ENCODE measurements at places on chromosomes 7 and 10.
A peak's percentile ranks its signal among the peaks of the same experiment; 100 is the strongest.

GRCh38 chr7:593324-594115 is 73.9 kb upstream of the PDGFA start:
- no peak for DNase-seq

DNA sequence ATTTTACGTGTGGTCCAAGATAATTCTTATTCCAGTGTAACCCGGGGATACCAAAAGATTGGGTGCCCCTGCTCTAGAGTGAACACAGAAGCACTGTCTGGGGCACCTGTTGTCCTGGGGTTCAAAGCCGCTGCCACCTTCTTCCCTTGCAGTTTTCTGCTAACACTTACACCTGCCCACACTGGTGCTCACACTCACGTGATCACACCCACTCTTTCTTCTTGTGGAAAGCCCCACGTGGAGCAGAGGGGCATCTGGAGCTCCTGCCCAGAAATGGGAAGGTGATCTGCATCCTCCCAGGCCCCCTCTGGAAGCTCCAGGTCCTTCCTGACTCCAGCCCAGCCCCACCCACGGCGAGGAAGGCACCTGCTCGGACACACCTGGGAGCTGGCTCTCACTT is 42.9 kb downstream of the PTPRN2 start:
- no peak for DNase-seq

- no peak for DNase-seq
Measured at GRCh38 chr10:30073767-30074060, 14.3 kb upstream of the JCAD start.

- DNase-seq: no peak
Measured at GRCh38 chr10:110306452-110306768, 1.7 kb upstream of the SMNDC1 start.

DNA sequence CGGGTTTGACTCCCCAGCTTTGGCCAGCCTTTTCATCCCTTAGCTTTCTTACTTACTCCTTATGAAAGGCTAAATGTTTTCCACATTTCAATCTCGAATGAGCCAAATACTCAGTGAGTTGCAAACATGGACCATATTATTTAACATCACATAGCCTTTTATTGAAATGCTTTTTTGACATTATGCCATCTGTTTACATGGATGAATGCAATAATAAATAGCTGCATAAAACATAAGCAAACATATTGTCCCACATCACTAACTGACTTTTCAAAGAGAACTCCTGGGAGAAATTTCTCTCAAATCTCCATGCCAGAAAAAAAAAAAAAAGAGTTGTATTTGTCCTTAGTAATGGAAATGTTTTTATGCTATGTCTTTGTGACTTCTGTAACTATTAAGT is 134.9 kb downstream of the LSMEM1 start:
- DNase-seq: no peak

- DNase-seq: peak; percentile 63
Measured at GRCh38 chr10:73590881-73591799, at the start of gene USP54. TSS of gene USP54 (minus strand) at chr10:73591342. CDS start at chr10:73575658, 15,684 bp downstream.

DNA sequence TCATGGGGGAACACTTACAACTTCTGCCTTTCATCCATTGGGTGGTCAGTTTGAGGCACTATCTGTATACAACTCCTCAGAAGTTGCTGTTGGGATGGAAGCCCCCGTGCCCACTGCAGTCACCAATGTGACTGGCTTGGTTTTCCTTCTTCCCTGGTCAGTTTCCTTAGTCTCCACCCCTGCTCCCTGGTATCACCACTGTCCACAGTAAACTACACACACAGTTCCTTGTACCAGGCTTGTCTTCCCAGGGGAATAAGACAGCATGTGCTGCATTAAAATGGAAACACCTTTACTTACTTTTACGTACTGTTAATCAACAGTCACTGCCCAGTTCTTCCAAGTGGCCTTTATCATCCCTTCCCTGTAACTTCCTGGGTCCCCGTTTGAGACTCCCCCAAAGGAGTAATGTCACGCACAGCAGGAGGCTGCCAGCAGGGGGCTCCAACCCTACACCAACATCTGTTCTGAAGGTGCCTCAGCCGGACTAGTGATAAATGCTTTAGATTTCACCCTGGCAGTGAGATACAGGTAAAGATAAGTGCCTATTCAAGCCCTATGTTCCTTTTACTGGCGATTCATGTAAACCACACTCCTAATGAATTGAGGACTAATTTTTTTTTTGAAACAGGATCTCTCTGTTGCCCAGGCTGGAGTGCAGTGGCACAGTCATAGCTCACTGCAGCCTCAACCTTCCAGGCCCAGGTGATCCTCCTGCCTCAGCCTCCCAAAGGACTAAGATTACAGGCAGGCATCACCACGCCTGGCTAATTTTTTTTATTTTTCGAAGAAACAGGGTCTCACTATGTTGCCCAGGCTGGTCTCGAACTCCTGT is 45.3 kb upstream of the PIK3AP1 start:
- DNase-seq: peak; percentile 40

- DNase-seq: no peak
Measured at GRCh38 chr10:72539137-72539536, 86.7 kb downstream of the MICU1 start.

DNA sequence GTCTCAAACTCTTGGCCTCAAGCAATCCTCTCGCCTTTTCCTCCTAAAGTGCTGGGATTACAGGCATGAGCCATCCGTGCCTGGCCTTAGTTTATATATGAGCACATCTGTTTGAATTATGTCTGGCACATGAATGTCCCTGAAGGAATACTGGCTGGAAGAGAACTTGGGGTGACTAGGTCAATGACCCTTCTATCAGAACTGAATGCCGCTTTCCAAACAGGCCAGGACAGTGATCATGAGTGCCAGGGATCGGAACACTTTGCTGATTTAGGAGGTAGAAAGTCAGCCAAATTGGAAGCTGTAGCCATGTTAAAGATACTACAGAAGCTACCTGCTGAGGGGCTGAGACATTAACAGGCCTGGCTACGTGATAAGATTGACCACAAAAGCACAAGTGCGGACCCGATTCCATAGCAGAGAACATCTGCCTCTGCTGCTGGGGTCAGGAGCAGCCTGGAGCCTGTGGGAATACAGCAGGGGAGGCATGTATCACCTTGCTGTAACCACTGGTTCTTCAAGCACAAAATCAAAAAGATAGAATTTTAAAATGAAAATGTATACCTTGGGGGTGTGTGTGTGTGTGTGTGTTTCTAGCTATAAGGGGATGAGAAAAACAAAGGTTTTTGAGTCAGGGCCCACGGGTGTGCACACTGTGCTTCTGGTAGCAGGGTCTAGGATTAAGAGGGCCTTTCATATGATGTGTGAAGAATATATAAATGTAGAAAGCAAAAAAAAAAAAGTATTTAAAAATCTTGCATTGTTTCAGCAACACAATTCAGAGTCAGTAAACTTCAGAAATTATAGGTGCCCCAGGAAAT is 293.7 kb downstream of the BBS9 start:
- DNase-seq: no peak
